Kidney (tissue), 22 donors: ENCODE measurements at places on chromosomes 2 and 18. TPM values are rescaled to one million over a fixed set of nuclear protein-coding genes. Genes with fewer than 3 reads are reported as not detected.

Gene MEX3C
- 36.6 TPM for total RNA-seq

Gene AQP12B
- total RNA-seq, result not detected

Gene MOGAT1
- total RNA-seq, result not detected

Gene POTEF
- total RNA-seq, result not detected

Gene SATB2
- 17.5 TPM for total RNA-seq

Gene IL36RN
- total RNA-seq, result not detected

Gene FAM210A
- total RNA-seq, result 13.7 TPM

Gene TRIP12
- 225 TPM for total RNA-seq

DNA sequence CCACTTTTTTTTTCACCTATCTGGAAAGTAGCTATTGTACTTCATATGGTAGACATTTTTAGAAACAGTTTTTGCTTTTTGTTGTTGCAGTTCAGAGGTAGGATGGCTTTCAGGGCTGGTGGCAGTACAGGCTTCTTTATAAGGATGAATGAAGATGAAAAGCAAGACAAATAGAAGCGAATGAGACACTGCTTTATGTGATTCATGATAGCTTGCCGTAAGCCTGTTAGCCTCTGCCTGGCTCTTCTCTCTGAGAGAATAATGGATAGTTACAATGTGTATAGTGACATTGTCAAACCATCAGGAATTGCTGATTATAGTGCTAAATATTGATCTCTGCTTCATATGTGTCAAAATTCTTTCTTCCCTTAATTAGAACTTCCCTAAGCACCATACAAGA is 173.7 kb downstream of the NR4A2 start:
- no peak for DNase-seq

DNA sequence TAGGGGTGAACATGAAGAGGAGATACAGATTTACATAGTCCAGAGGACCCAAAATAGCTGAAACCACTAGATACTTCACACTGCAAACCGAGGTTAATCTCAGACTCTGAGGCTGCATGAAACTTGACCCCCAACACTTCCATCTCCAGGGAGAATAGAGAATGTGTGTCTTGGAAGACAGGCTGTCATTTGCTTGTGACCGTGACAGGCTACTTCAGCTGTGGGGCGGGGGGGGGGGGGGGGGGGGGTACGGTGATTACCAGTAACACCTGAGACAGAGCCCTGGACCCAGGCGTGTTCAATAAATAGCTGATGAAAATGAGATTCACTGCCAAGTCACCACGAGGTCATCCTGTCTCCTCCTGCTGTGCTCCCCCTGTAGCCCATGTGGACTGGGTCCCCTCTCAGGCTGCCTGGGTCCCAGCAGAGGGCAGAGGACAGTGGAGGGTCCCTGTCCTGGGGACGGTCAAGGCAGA is 5.7 kb upstream of the KLHL29 start:
- DNase-seq, result no peak

DNA sequence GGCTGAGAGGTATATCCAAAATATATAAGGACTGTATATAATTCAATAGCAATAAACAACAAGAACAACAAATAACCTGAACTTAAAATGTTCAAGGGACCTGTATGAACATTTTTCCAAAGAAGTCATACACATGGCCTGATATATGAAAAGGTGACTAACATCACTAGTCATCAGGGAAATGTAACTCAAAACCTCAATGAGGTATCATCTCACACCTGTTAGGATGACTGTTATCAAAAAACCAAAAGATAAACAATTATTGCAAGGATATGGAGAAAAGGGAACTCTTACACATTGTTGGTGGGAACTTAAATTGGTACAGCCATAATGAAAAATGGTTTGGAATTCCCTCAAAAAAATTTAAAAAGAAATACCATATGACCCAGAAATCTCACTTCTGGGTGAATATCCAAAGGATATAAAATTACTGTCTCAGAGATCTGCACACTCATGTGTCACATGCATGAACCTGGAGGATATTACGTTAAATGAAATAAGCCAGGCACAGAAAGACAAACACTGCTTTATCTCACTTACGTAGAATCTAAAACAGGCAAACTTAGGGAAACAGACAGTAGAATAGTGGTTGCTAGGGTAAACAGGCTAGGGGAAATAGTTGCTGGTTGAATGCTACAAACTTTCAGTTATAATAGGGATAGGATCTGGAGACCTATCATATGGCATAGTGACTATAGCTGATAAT is 334.5 kb upstream of the MMADHC start:
- no peak for DNase-seq

- DNase-seq, result no peak
Observed at GRCh38 chr2:164964700-164965099, 9.4 kb upstream of the SLC38A11 start.

- no peak for DNase-seq
Observed at GRCh38 chr2:142495141-142495540, 364.3 kb upstream of the LRP1B start.

DNA sequence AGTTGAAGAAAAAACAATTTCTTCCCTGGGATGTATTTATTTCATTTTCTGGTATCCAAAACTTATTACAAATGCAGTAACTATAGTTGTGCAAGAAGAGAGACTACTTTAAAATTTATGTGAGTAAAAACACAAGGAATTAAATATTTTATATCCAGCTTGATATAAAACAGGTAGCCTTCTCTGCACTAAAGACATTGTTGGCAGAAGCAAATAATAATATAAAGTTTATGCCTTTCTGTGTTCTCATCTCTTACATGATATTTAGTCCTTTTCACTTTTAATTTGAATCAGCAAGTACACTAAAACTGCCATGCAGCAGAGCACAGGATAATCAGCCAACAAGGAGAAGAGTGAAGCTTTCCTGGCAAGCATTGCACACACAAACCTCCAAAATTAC is 352.7 kb downstream of the ARL6IP6 start:
- DNase-seq, result no peak

- DNase-seq, result no peak
Observed at GRCh38 chr18:58978916-58979315, 114.2 kb downstream of the ZNF532 start.

- DNase-seq, result no peak
Observed at GRCh38 chr2:175553910-175554309, 372.4 kb upstream of the ATP5MC3 start.

DNA sequence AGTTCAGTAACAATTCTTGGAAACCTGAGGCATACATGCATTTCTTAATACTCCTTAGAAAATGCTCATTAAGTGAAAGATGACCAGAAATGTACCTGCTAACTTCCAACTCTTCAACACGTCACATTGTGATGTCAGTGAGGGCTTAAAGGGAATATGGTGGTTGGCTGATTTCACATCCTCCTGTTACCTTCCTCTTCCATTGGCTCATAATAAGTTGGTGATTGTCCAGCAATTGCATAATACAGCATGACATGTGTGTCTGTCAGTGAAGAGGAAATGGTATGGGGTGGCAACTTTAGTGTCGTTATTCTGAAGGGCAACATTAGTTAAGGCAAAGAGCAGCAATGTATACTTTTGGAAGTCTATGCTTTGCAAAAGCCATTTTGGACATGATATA is 26.0 kb downstream of the PLEK start:
- DNase-seq, result no peak

GRCh38 chr2:10765461-10765860 is 44.0 kb downstream of the ATP6V1C2 start:
- no peak for DNase-seq

- DNase-seq, result peak; percentile 77
Observed at GRCh38 chr2:85768713-85769112, 14.9 kb downstream of the ATOH8 start.

- no peak for DNase-seq
Observed at GRCh38 chr2:35708411-35708923, 647.1 kb upstream of the CRIM1 start.

DNA sequence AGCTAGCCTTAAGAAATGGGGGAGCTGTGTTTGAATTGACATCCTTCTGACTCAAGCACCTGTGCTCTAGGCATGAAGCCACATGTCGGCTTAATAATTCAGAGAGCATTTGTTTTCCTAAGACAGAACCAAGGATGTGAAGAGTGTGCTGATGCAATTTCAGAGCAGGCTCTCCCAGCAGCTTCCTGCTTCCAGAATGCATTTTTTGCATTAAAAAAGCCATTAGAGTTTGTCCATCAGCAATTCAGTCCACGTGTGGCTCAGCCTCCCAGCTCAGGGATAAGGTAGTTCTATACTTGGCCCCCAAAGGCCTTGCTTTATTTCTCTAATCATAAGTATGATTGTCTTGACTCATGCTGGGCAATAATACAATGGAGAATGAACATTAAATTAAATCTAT is 37.7 kb downstream of the DOCK10 start:
- DNase-seq, result no peak

- no peak for DNase-seq
Observed at GRCh38 chr2:66850376-66850775, 415.5 kb downstream of the MEIS1 start.

GRCh38 chr2:27889774-27890145 is 427 bp downstream of the RBKS start:
- peak; percentile 56 for DNase-seq

GRCh38 chr18:3383381-3383915 is 66.5 kb upstream of the TGIF1 start:
- DNase-seq, result no peak

- DNase-seq, result no peak
Observed at GRCh38 chr2:205177546-205177945, 504.8 kb upstream of the NRP2 start.

DNA sequence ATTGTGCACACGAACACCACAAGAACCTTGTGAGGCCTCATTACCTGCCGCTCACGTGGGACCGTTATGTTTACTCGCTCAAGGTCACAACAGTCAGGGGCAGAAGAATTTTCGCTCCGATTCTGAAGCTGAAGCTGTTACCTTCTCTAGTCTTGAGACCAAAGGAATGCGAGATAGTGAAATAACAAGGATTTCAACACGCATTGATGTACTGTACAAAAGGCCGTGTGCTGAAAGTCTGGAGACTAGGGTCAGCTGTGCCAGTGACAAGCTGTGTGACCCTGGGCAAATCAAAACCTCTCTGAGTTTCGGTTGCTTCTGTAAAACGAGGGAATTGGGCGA is 583 bp downstream of the NEMP2 start:
- DNase-seq, result peak; percentile 57

DNA sequence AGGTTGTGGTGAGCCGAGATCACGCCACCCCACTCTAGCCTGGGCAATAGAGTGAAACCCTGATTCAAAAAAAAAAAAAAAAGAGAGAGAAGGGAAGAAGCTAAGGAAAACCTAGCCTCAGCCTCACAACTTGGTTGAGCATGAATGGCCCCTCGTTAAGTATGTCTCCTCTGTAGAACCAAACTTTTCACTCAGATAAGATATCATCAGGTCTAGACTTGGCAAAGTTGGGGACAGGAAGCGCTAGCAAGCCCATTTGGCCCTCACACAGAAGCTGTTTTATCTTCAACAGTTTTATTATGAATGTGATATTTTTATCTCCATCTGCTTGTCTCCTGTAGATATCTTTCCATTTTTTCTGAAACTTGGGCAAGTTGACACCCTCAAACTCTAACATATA is 3.5 kb upstream of the ASXL2 start:
- DNase-seq, result no peak

- DNase-seq, result peak; percentile 33
Observed at GRCh38 chr2:69020496-69021426, 7.8 kb downstream of the ANTXR1 start.

GRCh38 chr18:51020536-51020935 is 9.5 kb upstream of the SMAD4 start:
- DNase-seq, result no peak

DNA sequence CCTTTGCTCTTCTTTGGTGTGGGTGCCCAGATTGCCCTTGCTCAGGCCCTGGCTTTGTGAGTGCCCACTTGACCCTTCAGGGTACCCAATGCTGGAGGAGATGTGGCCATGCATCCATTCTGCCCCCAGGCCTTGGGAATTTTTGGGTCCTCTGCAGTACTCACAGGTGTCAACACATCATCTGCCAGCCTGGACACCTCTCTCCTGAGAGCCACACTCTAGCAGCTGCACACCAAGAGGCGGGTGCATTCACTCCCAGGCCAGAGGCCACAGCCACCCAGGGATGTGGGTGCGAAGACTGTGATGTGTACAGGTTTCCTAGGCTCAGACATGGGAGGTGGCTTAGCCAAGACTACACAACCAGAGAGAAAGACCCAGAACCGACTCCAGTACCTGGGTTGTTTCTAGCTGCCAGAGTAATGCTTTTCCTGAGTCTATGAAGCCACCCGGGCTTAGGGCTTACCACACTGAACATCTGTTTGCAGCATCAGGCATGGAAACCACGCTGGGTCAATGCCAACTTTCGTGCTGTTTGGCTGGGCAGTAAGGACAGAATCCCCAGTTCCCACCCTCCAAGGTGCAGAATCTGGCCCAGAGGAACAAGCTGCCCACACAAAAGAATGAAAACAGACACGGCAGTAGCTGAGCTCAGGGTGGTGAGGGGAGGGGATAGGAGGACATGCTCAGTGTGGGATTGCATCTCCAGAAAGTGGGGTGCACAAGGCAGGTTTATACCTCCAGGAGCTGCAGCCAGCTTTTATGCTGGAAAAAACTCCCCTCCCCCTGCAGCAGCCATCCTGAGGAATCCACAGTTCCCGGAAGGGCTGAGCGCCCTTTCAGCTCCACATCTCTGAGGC is 40.1 kb downstream of the KCNF1 start:
- no peak for DNase-seq

DNA sequence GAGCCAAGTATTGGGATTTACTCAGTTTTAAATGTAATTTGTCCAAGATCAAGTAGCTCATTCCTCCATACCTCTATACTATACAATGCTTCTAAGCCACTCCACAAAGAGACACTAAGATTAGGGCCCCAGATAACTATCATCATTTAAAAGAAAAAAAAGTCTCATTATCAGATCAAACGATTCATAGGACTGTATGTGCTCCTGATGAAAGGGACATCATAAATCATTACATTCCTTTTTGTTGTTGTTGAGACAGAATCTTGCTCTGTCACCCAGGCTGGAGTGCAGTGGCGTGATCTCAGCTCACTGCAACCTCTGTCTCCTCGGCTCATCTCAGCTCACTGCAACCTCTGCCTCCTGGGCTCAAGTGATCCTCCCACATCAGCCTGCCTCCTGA is 2.2 kb upstream of the SLC3A1 start:
- no peak for DNase-seq

DNA sequence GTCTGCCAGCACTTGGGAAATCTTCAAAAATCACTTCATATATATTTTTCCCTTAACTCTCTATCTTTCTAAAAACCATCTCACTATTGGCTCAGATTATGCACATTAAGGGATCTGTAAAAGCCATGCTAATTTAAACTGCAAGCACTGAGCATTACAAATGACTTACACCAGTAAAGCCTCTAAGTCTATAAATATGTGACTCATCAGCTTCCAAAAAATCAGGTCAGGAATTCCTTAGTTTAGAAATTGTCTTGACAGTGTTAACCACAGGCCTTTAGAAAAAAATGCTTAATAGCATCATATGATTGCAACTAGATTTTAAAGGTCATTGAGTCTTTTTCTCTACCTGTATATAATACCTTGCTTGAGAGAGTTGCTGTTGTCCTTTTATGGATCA is 1113.6 kb upstream of the PIK3C3 start:
- no peak for DNase-seq

GRCh38 chr2:146207901-146208300 is 1636.9 kb upstream of the ACVR2A start:
- DNase-seq, result no peak

DNA sequence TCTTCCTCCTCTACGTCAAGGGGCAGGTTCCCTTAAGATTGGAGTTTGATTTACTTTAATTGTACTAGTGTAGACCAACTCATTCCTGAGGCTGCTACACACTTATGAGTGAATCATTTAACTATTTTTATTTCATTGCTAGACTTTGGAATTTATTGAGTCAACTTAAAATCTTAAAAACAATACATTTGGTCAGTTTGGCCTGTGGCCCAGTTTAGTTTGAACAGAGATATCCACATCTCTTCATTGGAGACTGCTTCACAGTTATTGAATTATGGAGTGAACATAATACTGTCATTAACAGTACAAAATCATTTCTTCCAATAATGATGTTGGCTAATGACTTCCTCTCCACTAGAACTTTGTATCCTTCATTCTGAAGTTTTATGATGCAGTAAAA is 34.5 kb upstream of the STPG4 start:
- peak; percentile 68 for DNase-seq
